ENCODE measurements at places on chromosomes 13 and 19. TPM values are rescaled to one million over a fixed set of nuclear protein-coding genes. Genes with fewer than 3 reads are reported as not detected.

The RYR1 gene
- total RNA-seq: 0.94 TPM

The KLC3 gene
- 0.05 TPM for total RNA-seq

The CYSLTR2 gene
- total RNA-seq: not detected

DNA sequence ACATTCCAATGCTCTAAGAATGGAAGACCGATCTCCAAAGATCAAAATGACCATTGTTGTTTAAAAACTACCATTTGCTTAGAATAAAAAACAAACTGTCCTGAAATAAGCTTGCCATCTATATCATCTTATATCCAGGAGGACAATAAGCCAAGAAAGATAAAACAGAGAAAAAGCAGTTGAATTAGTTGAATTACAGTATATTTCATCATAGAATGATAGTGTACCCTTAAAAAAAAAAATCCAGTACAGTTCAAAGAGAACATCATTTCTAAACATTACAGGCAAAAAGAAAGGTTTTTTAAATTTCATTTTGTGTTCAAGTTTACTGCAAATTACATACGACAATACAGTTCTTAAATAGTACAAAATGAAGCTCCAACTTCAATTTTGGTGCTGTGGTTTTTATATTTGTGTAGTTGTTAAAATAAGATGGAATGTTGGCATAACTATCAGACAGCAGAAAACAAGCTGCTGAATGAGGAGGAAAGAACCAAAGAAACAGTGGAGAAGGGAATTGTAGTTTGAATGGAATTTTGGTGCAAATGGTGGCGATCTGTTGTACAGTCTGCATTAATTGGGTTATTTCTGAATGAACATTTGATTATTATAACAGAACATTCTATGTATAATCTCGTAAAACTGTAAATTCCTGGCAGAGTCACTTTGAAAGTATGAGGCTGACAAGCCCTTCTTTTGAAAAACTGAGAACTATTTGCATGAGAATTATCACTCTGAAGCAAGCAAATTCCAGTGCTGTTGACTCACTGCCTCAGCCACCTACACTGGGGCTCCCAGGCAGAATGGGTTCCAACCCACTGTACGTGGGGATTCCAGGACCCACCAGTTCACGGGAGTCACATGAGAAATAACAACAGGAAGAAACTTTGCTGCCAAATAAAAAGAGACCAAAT, 37.7 kb downstream of the LHFPL6 start:
- no peak for DNase-seq

GRCh38 chr19:1407528-1408299, at the start of gene DAZAP1:
Gene DAZAP1 (plus strand): TSS chr19:1407586. CDS start chr19:1407774, 188 bp downstream.
- DNase-seq: no peak

DNA sequence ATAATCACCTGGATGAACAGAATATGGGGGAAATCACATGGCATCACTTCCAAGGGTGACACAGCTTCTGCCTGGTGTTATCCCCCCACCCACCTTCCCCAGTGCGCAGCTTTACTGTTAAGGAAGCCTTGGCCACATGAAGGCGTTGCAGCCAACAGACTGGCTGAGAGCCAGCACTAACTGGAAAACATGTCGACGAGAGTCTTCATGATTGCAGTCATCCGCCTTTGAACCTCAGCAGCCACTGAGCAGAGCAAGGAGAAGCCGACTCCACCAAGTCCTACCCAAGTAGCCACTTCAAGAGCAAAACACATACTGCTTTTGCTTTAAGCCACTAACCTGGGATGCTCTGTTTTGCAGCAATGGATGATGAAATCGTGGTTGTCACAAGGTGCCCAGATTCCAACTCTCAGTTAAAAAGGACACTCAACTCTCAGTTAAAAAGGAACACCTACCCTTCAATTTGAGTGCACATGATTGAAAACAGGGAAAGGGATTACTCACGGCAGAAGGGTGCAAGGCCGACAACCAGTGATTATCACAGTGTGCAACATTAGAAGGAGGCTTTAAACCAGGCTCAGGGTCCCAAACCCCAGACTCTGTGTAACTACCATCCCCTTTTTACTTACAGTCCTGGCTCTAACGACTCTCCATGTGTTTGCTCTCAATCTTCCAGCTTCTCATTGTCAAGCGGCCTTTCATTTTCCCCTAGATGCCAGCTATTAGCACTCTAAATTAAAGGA, 149.1 kb downstream of the KLF12 start:
- DNase-seq: no peak

GRCh38 chr13:88862095-88862620, 1191.0 kb downstream of the SLITRK5 start:
- no peak for DNase-seq

GRCh38 chr13:22148187-22148586, 477.3 kb downstream of the FGF9 start:
- no peak for DNase-seq

DNA sequence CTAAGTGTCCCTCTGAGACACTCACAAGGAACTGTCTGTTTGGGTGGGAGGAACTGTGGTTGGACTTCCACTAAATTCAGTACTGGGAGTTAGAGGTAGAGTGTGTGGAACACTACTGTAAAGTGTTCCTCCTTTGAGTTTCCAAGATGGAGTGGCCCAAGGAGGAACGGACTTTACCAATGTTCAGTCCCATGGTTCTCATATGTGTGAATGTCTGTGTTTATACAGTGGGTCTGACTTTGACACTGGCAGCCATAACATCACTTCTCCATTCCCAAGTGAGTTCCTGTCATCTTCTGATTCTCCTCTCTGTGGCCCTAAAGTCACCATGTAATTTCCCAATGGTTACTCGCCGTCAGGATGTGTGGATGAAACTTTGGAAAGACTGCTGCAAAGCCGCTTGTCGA, 136.8 kb upstream of the SERP2 start:
- DNase-seq: no peak

- DNase-seq: peak; percentile 57
These were observed 698 bp downstream of the BLOC1S3 start for GRCh38 chr19:45179072-45179891.

GRCh38 chr19:41300555-41300954, 9.4 kb upstream of the CCDC97 start:
- no peak for DNase-seq

- DNase-seq: no peak
These were observed 305.4 kb upstream of the SLITRK1 start for GRCh38 chr13:84187626-84188025.
